ENCODE measurements at places on chromosomes 13 and 19.

GRCh38 chr19:18817574-18817973 is 14.2 kb upstream of the UPF1 start:
- no peak for DNase-seq

- DNase-seq = no peak
Measured at GRCh38 chr13:114200399-114200911, 21.4 kb downstream of the CFAP97D2 start.

- DNase-seq = no peak
Measured at GRCh38 chr13:78680576-78681350, 21.8 kb upstream of the OBI1 start.

- no peak for DNase-seq
Measured at GRCh38 chr19:4816950-4817278, 14.6 kb downstream of the TICAM1 start.

- DNase-seq = peak; percentile 51
Measured at GRCh38 chr19:42091742-42092141, 15.8 kb downstream of the ZNF574 start.

GRCh38 chr13:91398413-91399188 is at the start of gene GPC5:
Gene GPC5, plus strand, starts transcription at chr13:91398621.
- peak; percentile 58 for DNase-seq

- DNase-seq = peak; percentile 96
Measured at GRCh38 chr19:8389891-8390616, at the start of gene RAB11B. Gene RAB11B, plus strand, starts transcription at chr19:8390360. Its CDS starts 57 bp downstream, at chr19:8390417.

- no peak for DNase-seq
Measured at GRCh38 chr19:56133858-56134653, 7.0 kb upstream of the ZNF444 start.

GRCh38 chr19:8880868-8881488 is 48.8 kb downstream of the MBD3L1 start:
- no peak for DNase-seq

DNA sequence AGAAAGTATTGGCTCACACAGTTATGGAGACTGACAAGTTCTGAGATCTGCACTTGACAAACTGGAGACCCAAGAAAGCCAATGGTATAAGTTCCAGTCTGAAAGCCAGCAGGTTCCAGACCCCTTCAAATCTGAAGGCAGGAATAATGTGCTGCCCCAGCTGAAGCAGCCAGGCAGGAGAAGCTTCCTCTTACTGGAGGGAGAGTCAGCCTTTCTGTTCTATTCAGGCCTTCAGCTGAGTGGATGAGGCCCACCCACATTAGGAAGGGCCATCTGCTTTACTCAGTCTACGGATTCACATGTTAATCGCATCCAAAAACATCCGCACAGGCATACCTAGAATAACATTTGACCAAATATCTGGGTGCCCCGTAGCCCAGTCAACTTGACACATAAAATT is 8.2 kb upstream of the VWA8 start:
- no peak for DNase-seq

GRCh38 chr13:72986197-72986596 is 72.6 kb upstream of the KLF5 start:
- no peak for DNase-seq

GRCh38 chr13:32535115-32535514 is 3.5 kb downstream of the N4BP2L2 start:
- no peak for DNase-seq

DNA sequence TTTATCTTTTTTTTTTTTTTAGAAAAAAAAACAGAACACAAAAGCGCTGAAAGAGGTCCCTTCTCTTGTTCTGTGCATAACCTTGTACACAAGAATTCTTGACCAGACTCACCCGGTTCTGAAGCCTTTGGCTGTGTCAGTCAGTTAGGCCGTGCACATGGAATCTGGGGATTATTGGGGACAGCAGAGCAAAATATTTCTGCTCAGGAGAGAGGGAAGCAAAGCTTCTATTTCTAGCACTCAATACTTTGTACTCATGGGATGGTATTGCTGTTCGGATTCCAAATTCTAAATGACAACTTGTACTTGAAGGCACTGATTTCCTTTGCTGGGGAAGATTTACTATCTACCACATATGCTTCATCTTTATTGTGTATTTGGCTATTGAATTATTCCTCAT is 272.7 kb downstream of the NHLRC3 start:
- no peak for DNase-seq

- DNase-seq = no peak
Measured at GRCh38 chr19:5663904-5664303, 16.4 kb downstream of the MICOS13 start.

- no peak for DNase-seq
Measured at GRCh38 chr13:98984118-98984517, 6.3 kb upstream of the DOCK9 start.

DNA sequence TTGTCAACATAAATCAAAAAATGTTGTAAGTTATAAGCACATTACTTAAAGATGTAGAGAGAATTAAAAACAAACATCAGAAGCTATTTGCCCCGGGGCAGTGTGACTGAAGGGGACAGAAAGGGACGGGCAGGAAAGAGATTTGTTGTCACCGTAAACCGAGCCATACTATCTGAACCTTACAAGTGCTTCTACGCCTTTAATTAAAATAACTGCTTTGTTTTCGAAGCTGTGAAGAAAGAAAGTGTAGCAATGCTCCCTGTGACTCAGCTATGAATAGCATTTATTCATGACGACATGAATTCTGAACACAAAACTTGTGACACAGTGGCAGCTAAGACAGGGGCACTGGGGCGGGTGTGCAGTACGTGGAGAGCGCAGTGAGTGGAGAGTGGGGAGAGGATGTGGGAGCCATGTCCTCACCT is 30.0 kb downstream of the ZNF787 start:
- DNase-seq = no peak

- no peak for DNase-seq
Measured at GRCh38 chr19:55459950-55460657, 1.3 kb downstream of the ISOC2 start.

DNA sequence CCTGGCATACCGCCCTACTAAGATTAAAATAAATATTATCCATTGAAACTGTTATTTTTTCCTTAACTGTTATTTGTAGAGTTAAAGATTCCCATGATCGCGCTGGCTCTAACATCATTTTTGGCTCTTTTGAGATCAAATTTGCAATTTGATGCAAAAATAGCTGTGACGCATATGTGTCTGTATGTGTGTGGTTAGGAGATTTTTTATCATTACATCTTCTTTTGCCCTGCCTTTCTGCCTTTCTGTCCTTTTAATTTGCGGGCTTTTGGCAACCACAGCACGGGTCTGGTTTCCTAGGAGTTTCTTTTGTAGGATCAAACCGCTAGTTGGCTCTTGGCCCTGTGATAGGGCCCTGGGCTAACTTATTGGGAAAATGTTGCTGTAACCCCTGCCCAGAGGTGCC is 37.3 kb upstream of the ALOX5AP start:
- no peak for DNase-seq

DNA sequence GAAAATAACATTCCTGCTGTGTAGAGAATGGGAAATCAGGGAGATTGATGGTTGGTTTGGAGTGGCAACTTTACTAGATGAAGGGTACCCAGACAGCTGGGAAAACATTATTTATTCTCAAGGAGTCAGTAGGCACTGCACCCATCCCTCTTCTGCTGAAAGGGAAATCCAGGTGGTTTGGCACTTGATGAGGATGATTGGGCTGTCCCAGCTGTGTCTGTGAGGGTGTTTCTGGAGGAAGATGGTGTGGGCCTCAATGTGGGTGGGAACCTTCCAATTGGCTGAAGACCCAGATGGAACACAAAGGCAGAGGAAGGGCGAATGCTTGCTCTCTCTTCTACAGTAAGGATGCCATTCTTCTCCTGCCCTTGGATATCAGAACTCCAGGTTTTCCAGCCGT is 10.4 kb upstream of the SACS start:
- no peak for DNase-seq

GRCh38 chr19:11136400-11137101 is 19.0 kb downstream of the SPC24 start:
- DNase-seq = no peak

GRCh38 chr13:21696865-21697448 is 26.1 kb downstream of the FGF9 start:
- no peak for DNase-seq

DNA sequence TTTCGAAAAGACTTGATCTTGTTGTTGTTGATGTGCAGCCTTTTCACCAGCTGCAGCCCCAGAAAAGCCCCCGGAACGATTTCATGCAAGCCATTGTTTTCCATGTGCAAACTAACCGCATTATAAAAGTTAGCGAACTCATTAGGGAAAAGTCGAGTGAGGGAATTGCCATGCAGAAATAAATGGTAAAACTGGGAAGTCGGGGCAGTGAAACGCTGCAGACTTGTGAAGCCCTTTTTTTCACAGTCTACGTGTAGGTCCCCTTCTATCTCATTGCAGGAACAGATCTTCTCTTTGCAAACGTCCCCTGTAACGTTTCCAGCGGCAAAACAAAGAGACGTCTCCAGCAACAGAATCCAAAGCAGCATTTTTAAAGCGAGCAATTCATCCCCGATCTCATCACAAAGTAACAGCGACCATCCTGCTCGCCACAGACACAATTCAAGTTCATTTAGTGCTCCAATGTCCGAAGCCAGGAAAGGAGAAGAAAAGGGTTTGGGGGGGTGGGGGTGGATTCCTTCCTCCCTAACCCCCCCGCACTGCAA is 1.1 kb downstream of the SLITRK1 start:
- no peak for DNase-seq
